ENCODE measurements at places on chromosomes 2 and 18.
A peak's percentile ranks its signal among the peaks of the same experiment; 100 is the strongest.

DNA sequence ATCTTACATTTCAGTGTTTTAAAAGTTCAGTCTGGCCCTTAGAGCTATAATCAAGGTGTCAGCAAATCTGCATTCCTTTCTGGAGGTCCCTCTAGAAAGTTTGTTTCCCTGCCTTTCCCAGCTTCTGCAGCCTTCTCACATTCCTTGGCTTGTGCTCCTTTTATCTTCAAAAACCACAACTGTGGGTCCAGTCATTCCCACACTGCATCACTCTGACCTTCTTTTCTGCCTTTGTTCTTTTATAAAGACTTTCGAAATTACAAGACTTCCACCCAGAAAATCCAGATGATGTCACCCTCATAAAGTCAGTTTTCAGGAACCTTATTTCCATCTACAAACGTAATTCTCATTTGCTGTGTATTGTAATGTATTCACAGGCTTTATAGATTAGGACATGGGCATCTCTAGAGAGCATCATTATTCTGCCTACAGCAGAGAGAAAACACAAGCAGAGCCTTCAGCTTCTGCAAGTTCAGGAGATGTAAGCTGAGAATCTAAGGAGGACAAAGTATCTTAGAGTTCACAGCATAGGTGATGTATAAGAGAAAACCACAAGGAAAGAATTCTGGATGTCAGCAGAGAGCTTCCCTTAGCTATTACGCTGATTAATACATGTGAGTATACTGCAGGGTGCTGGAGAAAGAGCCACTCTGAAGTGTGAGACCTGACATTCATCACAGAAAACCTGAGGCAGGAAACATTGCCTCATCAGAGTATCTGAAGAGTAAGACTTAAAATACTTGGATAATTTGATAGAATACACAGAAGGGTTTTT lies 1100.2 kb downstream of the CBLN2 start:
- DNase-seq: peak; percentile 7

DNA sequence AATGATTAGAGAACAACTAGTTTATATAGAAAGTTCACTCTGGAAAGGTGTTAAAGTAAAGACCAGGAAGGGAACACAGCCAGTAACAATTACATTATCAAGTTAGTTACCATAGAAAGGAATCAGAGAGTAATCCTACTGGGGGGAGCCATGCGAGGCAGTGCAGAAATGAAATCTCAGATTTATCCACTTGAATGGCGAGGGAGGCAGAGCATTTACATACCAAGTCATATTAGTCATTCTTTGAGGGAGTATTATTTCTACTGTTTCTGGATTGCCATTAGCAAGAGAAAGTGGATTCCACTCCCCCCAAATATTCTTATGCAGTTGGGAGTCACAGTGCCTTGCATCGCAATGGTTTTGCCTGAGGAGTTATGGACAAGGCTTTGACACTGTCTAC lies 472.7 kb upstream of the TRIB2 start:
- peak; percentile 4 for DNase-seq

GRCh38 chr2:7676714-7677113 lies 759.5 kb downstream of the RNF144A start:
- no peak for DNase-seq

GRCh38 chr18:44938720-44939665 lies 258.3 kb downstream of the SETBP1 start:
- DNase-seq: peak; percentile 12

GRCh38 chr2:54958717-54959371 lies 91.4 kb downstream of the RTN4 start:
- DNase-seq: no peak

DNA sequence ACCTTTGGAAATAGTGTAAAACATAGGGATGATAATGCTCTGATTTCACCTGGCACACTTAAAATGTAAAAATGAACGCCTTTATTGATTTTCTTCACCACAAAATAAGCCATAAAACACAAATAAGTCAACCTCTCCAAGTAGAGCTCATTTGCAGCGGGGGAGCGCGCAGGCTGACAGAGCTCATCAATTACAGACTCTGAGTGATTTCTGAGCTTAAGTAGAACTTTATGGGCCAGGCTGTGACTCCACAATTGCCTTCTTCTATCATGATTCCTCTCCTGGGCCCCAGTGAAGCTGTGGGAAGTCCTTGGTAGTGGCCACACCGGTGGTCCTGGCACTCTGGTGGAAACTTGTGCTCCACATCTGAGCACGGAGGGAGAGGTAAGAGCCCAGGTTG lies 789.0 kb upstream of the RAB6C start:
- no peak for DNase-seq

DNA sequence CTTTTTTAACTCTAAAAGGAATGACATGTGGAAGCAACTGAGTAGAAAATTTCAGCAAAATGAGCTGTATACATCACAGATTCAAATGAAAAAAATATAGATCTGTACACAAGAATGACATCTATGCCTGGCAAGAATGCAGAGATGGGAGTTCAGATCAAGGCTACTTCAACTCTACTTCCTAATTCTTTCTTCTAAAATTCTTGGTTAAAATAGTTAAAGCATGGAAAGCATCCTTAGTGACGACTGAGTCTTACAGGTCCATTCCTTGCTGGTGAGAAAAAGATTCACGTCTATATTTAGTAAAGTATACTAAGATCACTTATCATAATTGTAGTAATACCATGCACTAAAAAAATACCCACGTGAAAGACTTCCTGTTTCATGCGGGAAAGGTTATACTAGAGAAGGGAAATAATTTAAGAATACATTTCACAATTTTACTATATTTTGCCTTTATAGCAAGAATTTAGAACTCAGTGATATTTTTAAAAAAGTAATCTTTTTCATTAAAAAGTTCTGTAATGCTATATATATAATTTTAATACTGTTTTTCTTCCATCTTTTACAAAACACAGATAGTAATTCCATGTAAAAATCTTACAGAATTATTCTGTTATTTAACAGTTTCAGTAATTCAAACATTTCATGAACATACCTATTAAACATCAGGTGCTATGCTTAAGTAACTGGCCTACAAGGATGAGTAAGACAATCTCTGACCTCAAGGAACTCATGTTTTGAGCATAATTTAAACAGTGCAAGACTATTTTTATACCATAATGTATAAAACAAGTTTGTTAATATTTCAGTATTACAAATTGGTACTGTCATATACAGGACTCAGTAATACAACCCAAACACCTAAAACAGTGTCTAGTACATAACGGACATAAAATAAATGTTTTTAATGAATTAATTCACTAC lies 159.6 kb downstream of the BAZ2B start:
- DNase-seq: no peak

GRCh38 chr2:102773149-102773705 lies 11.4 kb downstream of the TMEM182 start:
- no peak for DNase-seq

GRCh38 chr18:58323866-58324762 lies 280.1 kb downstream of the NEDD4L start:
- no peak for DNase-seq

DNA sequence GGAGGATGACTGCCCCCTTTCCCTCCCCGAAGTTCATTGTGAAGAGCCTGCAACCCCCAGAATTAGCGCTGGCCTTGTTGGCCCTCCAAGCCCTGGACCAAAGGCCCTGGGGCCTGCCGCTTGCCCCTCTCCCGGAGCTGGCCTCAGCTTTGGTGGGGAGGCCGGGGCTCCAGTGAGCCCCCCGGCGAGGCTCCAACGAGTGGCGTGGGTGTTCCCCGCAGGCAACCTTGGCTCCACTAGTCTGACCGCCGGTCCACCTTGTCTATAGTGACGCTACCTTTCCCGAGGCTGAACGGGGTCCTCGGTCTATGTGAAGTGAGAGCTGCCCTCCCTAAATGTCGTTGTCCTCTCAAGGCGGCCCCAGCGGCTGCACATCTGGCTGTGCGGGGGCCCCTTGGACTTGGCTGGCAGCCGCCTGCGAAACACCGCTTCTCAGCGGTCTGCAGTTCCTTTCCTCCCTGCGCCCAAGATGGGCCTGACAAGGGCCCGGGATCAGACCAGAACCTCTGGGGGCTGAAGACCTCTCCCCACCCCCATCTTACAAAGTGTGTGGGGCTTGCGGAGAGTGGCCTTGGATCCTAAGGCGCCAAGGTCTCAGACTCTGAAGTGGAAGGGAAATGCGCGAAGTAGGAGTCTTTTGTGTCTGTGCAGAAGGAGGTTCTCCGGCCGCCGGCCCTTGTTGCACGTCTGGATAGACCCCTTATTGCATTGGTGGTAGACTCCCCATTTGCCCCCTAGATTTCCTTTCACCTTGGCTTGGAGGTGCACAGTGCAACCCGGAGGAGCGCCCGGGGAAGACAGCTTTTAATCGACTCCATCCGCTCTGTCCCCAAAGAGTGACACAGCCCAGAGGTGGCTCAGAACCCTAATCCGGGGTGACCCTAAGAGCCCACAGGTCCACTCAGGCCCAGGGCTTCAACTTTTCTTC lies 3.9 kb upstream of the HOXD10 start:
- DNase-seq: no peak

DNA sequence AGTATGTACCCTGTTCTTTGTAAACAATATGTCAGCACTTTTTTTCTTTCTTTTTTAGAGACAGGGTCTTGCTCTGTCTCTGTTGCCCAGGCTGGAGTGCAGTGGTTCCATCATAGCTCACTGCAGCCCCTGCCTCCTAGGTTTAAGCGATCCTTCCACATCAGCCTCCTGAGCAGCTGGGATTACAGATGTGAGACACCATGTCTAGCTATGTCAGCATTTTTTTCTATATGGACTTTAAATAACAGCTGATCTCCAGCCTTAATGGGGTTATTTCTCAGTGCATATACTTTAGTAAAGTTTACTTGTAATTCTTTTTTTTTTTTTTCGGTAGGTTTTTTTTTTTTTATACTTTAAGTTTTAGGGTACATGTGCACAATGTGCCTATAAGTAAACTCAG lies 26.6 kb downstream of the ABCG5 start:
- no peak for DNase-seq
